ENCODE measurements at places on chromosomes 1 and 21. TPM values are rescaled to one million over a fixed set of nuclear protein-coding genes. Genes with fewer than 3 reads are reported as not detected.

EXOSC10 gene
- 39.9 TPM for total RNA-seq

OR2L2 gene
- total RNA-seq, result not detected

FCN3 gene
- not detected for total RNA-seq

S100A2 gene
- 23.4 TPM for total RNA-seq

MPL gene
- not detected for total RNA-seq

BTG2 gene
- 17.7 TPM for total RNA-seq

ICOSLG gene
- 2.6 TPM for total RNA-seq

NIPAL3 gene
- total RNA-seq, result 7.5 TPM

CFHR2 gene
- total RNA-seq, result not detected

RBM15 gene
- total RNA-seq, result 11.2 TPM

LCK gene
- 0.07 TPM for total RNA-seq

DNAH14 gene
- 16.3 TPM for total RNA-seq

HAO2 gene
- not detected for total RNA-seq

PLA2G4A gene
- total RNA-seq, result 10.9 TPM

ELF3 gene
- 265 TPM for total RNA-seq

VWA5B1 gene
- not detected for total RNA-seq

GSTM4 gene
- total RNA-seq, result 9.5 TPM

TNNI3K gene
- not detected for total RNA-seq

SLC16A4 gene
- total RNA-seq, result 41.1 TPM

DCAF8 gene
- 41.2 TPM for total RNA-seq

HUNK gene
- total RNA-seq, result 1.3 TPM

OVAAL gene
- not detected for total RNA-seq

CCDC28B gene
- total RNA-seq, result 2.0 TPM

IL19 gene
- not detected for total RNA-seq

SRGAP2 gene
- total RNA-seq, result 26.3 TPM

Data from A549 treated with DMSO at 1 μM for 4 hours (cell line).